Natural killer cell (primary cell): ENCODE measurements at places on chromosomes 12 and 14. TPM values are rescaled to one million over a fixed set of nuclear protein-coding genes. Genes with fewer than 3 reads are reported as not detected.
A peak's percentile ranks its signal among the peaks of the same experiment; 100 is the strongest.

GRCh38 chr14:91113829-91114078, at the start of gene DGLUCY:
Gene DGLUCY (plus strand): TSS chr14:91114073. CDS start chr14:91160295, 46,222 bp downstream.
- peak within 1 kb of the TSS; percentile 70 for H3K4me3 ChIP-seq
- no peaks in the 10 kb centered on the region for H3K27me3 ChIP-seq
- H3K27ac ChIP-seq: peak within 1 kb of the TSS; percentile 94
- H3K36me3 ChIP-seq: peaks cover 5% of the 10 kb centered on the region
- DNase-seq: no peak

GRCh38 chr12:5047094-5047493, 3.4 kb downstream of the KCNA5 start:
- no peaks in the 10 kb centered on the region for H3K36me3 ChIP-seq
- DNase-seq: no peak
- H3K27ac ChIP-seq: no peak overlapping the region
- no peaks in the 10 kb centered on the region for H3K27me3 ChIP-seq
- H3K4me3 ChIP-seq: no peak overlapping the region

DNA sequence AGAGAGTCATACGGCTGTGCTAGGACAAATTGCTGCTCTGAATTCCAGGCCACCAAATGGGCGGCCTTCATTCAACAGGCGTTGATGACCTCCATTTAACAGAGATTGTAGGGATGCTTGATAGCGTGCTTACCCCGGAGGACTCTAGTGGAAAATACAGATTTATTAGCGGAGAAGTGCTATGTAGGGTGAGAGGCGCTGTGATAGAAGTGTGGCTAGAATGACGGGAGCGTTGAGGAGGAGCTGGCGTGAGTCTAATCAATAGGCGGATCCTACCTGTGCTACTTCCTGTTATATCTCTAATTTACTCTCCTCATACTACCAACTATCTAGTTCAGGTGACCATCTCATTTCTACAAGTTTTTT, 668 bp downstream of the MRPS35 start:
- peaks cover 2% of the 10 kb centered on the region for H3K27me3 ChIP-seq
- H3K27ac ChIP-seq: peak overlapping the region; percentile 73
- DNase-seq: no peak
- H3K4me1 ChIP-seq: peaks cover 12% of the 10 kb centered on the region

DNA sequence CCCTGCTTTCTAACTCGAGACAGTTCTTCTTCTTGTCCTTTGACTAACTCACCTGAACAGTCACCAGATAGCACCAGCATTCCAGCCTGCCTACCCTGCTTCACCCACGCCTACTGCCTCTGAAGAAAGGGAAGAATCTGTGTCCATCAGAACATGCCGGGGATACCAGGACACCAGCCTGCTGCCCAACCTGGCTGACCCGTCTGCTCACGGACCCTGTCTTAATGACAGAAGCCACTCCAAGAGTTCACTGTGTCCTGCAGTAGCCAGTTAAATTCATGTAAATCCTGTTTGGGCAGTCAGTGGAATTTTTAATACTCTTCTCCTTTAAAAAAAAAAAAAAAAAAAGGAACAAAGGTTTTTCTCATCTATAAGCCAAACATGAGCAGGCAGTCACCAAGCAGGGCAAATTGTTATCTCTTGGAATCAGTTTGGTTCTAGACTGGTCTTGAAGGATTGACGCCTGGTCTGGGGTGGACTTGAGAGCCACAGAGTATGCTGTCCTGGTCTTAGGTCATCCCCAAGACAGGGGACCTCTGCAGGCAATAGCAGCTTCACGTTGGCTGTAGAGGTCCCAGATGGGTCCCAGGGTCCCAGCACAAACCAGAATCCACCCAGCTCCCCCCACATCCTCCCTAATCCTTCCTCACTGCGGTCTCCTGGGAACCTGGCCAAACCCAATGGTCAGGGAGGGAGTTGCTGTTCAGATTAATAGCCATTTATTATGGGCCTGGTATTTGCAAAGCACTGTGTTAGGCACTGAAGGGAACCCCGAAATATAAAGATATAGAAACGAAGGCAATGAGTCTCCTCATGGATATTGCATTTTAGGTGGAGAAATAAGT, 181.1 kb upstream of the HIF1A start:
- DNase-seq: no peak
- H3K4me1 ChIP-seq: peaks cover 64% of the 10 kb centered on the region
- H3K27ac ChIP-seq: peak overlapping the region; percentile 34
- no peak overlapping the region for H3K4me3 ChIP-seq

- no peak for DNase-seq
- H3K27ac ChIP-seq: no peak overlapping the region
- no peak overlapping the region for H3K4me3 ChIP-seq
- no peaks in the 10 kb centered on the region for H3K36me3 ChIP-seq
- no peaks in the 10 kb centered on the region for H3K4me1 ChIP-seq
Observed at GRCh38 chr14:42110167-42110566, 503.5 kb downstream of the LRFN5 start.

GRCh38 chr14:95943699-95944098, 67.1 kb downstream of the TUNAR start:
- no peak for DNase-seq
- no peak overlapping the region for H3K4me3 ChIP-seq
- no peaks in the 10 kb centered on the region for H3K36me3 ChIP-seq
- no peak overlapping the region for H3K27ac ChIP-seq
- H3K27me3 ChIP-seq: no peaks in the 10 kb centered on the region
- H3K4me1 ChIP-seq: no peaks in the 10 kb centered on the region

Gene SERPINA12
- total RNA-seq: not detected

Gene SERPINA9
- total RNA-seq: not detected

Gene EMP1
- total RNA-seq: 4.3 TPM

Gene STON2
- total RNA-seq: 1.7 TPM
